Stimulated activated CD4-positive, alpha-beta T cell treated with anti-CD3 and anti-CD28 coated beads, Interleukin-15, amount 100 ng/mL, for 1 hour (primary cell): ENCODE measurements at places on chromosomes 1 and 21.

DNA sequence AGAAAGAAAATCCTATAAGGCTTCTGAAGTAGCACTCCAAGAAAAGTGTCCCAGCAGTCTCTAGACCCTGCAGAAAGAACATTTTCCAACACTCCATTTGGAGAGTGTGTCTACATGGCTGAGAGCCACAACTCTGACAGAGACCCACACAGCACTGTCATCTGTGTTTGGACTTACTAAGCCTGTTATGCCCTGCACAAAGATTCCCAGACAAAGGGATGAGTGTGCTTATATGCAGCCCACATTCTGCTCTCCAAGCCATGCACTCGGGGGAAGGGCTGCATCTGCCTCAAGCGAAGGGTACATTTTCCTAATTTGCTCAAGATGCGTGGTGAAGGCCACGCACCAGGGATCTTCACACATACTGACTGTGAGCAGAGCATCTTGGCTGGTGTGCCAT lies 24.4 kb upstream of the SLAMF6 start:
- no peak for DNase-seq

GRCh38 chr1:2591581-2592261 lies 5.1 kb downstream of the PRXL2B start:
- no peak for DNase-seq

GRCh38 chr1:17162941-17163340 lies 42.0 kb upstream of the PADI1 start:
- DNase-seq, result no peak

GRCh38 chr1:176752505-176752904 lies 289.5 kb downstream of the PAPPA2 start:
- no peak for DNase-seq

DNA sequence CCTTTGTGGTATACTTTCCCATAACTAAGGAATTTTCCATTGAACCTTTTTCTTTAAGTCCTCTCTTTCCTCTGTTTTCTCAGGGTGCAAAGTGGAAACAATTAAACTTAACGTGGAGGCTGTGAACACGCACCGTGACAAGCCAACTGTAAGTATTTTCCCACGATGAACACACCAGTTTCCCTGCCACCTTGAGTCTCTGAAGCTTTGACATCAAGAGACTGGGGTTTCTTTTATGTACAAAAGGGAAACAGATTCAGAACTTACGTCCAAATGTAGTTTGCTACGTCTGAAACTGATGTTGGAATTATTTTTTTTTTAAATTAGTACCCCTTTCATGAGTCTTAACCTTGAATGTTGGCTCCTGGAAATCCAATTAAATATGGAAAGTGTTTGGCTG lies 17.2 kb upstream of the C4BPB start:
- DNase-seq, result no peak

- DNase-seq, result no peak
Measured at GRCh38 chr1:202691816-202692215, 18.4 kb downstream of the SYT2 start.

- DNase-seq, result no peak
Measured at GRCh38 chr1:22447621-22448111, 4.0 kb upstream of the ZBTB40 start.

- DNase-seq, result no peak
Measured at GRCh38 chr1:198601936-198602889, 36.6 kb upstream of the PTPRC start.
